ENCODE measurements at places on chromosomes 3 and 15.

GRCh38 chr3:32374788-32375595 is 16.7 kb upstream of the CMTM7 start:
- peak; percentile 65 for DNase-seq

GRCh38 chr3:12758025-12758781 is 856 bp downstream of the TMEM40 start:
- DNase-seq = no peak

DNA sequence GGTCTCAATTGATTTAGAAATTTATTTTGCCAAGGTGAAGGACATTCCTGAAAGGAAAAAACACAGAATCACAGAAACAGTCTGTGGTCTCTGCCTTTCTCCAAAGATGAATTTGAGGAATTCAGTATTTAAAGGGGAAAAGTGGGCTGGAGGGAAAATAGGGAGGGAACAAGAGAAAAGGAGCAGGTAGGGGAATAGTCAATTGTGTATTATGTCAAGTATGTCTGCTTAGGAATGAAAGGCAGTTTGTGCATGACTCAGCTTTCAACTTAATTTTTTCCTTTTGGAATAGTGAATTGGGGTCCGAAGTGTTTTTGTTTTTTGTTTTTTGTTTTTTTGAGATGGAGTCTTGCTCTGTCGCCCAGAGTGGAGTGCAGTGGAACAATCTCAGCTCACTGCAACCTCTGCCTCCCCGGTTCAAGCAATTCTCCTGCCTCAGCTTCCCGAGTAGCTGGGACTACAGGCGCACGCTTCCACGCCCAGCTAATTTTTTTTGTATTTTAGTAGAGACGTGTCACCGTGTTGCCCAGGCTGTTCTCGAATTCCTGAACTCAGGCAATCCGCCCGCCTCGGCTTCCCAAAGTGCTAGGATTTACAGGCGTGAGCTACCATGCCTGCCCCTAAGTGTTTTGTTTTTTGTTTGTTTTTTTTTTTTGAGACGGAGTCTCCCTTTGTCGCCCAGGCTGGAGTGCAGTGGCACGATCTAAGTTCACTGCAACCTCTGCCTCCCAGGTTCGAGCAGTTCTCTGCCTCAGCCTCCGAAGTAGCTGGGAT is 74.1 kb upstream of the MAP4 start:
- no peak for DNase-seq

DNA sequence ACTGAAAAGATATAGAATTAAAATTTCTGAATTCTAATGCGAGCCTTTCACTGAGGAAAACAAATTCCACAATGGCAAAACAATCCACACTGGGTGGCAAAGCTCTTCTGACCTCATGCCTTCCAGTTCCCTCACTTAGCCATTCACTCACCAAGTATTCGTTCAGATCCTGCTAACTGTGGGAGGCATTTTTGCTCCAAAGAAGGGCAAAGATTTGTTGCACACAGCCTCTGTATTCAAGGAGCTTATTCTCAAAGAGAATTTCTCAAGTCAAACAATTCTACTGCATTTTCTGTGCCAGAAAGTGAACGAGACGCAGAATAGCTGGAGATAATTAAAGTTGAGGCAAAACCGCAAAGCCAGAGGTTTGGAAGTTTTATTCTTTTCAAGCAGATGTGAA is 77.3 kb downstream of the CPNE4 start:
- no peak for DNase-seq

DNA sequence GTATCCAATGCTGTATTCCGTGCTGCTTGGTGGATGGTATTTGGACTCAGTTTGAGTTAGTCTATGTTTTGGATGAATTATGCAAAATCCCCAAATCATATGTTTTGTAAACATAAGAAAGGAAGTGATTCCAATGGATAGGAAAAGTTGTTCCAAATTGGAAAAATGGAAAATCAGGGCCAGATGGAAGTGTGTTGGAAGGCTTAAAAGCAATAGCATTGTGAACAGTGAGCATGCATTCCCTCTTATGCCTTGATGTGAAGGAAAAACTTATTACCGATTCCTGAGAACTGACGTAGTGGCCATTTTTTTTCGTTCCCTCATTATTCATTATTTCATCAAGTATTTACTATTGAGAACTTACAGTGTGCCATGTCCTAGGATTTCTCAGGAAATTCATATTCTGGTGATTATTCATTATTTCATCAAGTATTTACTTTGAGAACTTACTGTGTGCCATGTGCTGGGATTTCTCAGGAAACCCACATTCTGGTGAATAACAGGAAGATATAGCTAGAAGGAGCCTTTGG is 144.1 kb upstream of the TPRG1 start:
- DNase-seq = no peak

GRCh38 chr15:100721758-100722550 is 119.6 kb downstream of the ASB7 start:
- no peak for DNase-seq

- DNase-seq = no peak
Measured at GRCh38 chr3:42274266-42274665, 8.3 kb upstream of the CCK start.

DNA sequence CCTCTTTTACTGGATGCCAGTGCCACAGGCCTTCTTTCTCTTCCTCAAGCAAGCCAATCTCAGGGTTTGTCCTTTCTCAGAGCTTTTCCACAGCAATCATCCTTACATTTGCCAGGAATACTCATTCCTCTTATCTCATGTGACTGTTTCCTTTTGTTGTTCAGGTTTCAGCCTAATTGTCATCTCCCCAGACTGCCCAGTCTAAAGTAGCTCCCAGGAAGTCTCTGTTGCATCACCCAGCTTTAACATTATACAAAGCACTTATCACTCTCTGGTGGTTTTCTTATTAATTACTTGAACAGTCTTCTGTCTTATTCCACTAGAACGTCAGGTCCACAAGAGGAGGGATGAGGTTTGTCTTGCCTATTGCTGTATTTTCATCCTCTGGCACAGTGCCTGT is 65.8 kb downstream of the CADPS start:
- no peak for DNase-seq

- peak; percentile 44 for DNase-seq
Measured at GRCh38 chr3:89107461-89108290, at the start of gene EPHA3. TSS of gene EPHA3 (plus strand) at chr3:89107621. CDS start at chr3:89107749, 128 bp downstream.

- DNase-seq = no peak
Measured at GRCh38 chr3:152961323-152961722, 126.4 kb downstream of the P2RY1 start.

DNA sequence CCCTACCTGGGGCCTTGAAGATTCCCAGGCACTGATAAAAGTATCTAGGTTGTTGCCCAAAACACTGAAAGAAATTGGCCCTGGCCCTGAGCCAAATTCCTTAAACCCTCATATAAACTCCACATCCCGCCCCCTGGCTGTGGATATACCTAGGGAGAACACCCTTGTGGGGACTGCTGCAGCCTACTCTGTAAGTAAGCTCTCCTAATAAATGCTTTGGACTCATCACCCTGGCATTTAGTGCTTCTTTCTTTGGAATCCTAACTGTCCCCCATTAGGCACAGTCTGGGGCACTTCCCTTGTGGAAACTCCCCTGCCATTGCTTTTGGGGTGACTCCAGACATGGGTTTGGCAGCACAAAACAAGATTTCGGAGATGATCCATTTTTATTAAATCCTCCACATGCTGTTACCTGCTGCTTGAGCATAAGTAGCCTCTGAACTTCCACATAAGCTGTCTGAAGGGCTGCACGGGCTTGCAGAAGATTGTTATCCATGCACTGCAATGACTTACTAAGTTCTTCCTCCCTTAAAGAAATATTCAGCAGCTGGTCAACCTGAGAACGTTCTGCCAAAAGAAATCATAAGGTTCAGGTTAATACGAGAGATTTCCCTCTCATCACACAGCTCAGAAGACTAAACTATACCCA is 46.4 kb downstream of the ZNF106 start:
- no peak for DNase-seq

- peak; percentile 26 for DNase-seq
Measured at GRCh38 chr3:128316481-128316891, 150.2 kb downstream of the DNAJB8 start.

- no peak for DNase-seq
Measured at GRCh38 chr3:46038916-46039315, 11.6 kb upstream of the XCR1 start.

DNA sequence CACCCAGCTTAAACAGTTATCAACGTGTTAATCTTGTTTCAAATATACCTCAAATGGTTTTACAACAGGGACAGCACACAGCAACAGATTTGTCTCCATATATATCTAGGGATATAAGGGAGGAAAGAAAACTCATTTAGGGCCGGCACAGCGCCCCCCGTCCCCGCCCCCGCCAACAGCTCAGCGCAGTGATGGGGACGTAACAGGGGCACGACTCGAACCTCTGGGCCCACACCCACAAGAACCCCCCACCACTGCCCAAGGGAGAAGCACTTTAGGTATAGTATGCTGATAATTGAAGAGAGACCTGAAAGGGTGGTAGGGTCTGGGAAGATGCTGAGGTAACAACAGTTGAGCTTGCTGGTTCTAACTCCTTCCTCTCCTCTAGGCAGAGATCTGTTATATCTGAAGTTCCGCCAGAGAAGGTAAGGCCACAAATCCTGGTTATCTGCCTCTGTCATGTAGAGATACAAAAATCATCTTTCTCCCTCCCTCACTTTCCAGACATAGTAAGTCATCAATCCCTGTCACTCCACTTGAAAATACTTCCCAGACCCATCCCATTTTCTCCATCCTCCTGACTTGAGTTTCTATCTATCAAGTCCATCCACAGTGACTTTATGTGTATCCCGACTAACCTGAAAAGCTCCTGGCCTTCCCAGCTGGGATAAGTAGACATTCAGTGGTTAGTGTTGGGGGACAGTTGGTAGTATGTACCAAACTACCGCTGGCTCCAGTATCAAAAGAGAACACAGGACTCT is 126.9 kb downstream of the PDZRN3 start:
- DNase-seq = no peak

DNA sequence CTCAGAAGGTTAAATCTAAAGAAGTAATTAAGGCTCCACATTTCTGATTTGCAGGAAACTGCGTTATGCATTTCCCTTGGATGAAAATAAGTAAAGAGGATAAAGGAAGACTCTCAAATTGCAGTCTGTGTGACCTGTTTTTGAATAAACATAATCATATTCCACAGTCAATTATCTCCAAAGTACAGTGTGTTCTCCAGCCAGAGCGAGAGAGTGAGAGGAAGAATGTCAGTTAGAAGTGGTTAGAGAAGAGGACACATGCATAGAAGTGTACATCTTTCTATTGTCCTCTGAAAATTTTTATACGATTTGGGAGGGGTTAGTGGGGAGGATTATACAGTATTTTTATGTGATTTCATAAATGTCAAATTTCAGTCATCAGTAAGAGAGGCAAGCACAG is 487.1 kb downstream of the LPP start:
- DNase-seq = no peak

- no peak for DNase-seq
Measured at GRCh38 chr3:121768452-121768851, 18.9 kb upstream of the GOLGB1 start.
